ENCODE measurements at places on chromosomes 4 and X. TPM values are rescaled to one million over a fixed set of nuclear protein-coding genes. Genes with fewer than 3 reads are reported as not detected.

DNA sequence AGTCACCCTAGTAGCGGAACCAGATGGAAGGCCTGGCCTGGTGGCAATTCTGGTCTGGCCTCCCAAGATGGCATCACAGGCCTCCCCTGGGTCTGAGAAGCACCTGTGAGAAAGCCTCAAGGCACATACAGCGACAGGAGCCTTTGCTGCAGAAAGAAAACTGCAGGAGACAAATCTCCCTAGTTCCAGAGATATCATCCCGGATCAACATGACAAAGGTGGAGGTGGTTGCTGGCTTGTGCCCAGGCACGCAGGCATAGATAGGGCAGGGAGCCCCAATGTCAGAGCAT lies 93.6 kb downstream of the BCOR start:
- no peak for DNase-seq

GRCh38 chr4:15344041-15344440 lies 83.8 kb upstream of the C1QTNF7 start:
- no peak for DNase-seq

RHOH gene
- 1.8 TPM for total RNA-seq

DNA sequence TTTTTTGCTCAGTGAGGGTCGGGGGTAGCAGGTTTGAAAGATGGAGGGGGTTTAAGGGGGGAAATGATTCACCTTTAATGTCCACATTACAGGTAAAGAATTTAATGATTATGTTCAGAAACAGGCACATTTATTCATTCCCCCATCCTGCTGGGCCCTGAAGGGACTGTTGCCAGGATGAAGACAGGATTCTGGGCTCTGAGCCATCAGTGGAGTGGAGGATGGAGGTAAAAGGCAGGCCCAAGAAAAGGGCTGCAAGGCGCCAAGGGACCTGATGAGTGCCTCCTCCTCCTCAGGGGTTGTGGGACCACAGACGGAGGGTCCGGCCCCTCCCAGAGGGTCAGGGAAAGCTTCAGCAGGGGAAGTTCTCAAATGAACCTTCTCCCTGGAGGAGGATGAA lies 40.4 kb upstream of the PROM1 start:
- no peak for DNase-seq

- no peak for DNase-seq
Observed at GRCh38 chr4:176988226-176988625, 195.5 kb upstream of the VEGFC start.

CT45A2 gene
- total RNA-seq = not detected

GRCh38 chr4:119132306-119132705 lies 3.3 kb upstream of the MYOZ2 start:
- DNase-seq = no peak

GRCh38 chr4:42489095-42489494 lies 91.8 kb downstream of the SHISA3 start:
- DNase-seq = no peak

DNA sequence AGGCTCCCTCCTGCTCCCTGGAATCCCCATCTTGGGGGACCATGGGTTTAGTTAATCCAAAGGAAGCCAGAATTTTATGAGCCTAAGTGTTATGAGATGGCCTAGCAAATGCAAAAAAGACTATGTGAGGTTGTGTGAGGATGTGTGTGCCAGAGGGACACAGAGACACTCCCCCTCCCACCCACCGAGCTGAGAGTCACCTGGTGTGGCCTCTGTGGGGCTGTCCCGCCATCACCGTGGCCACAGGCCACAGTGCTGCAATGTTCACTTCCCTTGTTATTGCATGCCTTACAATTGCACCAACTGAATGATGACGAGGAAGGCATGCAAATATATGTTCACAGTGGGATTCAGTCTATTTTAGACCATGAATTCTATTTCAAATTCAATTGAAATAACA lies 601 bp upstream of the FGFBP2 start:
- no peak for DNase-seq

GRCh38 chr4:89489338-89489771 lies 181.8 kb upstream of the GPRIN3 start:
- DNase-seq = no peak

GRCh38 chr4:80201252-80202151 lies 4.2 kb downstream of the PRDM8 start:
- DNase-seq = no peak

NDP gene
- total RNA-seq = not detected

GRCh38 chr4:184816962-184817361 lies 8.8 kb downstream of the ACSL1 start:
- DNase-seq = no peak

DNA sequence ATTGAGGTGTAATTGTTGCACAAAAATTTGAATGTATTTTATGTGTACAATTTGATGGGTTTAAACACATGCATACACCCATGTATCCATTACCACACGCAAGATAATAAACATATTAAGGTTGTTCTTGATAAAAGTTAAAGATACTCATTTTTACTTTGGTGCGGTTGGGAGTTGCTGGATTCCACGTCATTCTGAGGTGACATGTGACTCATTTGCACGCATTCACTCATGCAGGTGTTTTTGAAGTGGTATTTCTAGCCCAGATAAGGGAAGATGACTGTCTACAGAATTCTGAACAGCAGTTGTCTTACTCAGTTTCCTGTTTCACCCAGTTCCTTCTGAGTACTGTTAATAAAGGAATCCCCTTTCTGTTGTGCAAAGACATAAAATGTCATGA lies 142.0 kb downstream of the RTL3 start:
- no peak for DNase-seq

DNA sequence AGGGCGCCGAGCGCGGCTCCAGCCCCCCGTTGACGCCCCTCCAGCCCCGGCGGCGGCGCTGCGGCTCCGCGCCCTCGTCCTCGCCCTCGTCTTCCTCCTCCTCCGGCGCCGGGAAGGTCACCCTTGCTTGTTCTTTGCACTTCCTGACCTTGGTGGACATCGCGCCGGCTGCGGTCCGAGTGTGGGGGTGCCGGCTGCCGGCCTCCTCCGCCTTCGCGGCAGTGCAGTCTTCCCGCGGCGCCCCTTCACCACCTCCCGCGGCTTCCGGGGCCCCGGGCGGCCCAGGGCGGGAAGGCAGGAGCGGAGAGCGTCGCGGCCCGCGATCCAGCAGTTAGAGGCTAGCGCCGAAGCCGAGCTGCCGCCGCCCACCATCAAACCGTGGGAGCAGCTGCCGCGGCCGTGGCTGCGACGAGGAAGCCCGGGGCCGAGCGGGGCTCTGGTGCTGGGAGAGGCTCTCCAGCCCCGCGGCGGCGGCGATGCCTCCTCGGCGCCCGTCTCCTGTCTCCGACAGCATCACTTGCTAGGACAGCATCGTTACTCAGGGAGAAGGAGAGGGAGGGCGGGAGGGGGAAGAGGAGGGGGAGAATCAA lies at the start of gene TRPC3:
TRPC3 (minus strand) TSS at position 540 of the 590 bp plus-strand sequence; CDS start at position 160, 380 bp downstream.
- DNase-seq = no peak

RASSF6 gene
- total RNA-seq = 10.2 TPM

DNA sequence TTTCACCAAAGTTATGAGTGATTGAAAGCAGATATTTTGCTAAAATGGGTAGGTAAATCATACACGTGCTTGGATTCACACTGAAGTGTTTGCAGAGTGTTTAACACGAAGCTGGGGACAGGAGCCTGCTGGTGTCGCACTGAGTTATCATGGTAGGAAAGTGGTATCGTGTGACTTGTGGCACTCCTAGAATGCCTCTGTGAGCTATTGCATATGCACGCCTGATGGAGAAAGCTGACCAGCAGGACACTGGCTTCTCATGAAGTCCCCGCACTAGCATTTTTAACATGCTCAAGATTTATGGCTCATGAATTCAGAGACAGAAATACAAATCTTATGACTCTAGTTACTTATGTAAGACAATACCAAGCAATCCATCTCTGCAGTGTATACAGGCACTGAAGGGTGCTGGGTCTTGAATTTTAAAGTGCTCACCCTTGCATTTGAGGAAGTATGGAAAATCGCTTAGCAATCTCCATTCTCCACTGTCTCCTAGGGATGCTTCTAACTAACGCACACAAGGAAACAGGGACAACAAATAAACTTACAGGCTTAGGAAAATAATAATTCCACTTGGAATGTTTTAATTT lies 19.8 kb downstream of the VCX3B start:
- DNase-seq = no peak

P2RY4 gene
- total RNA-seq = not detected

DNA sequence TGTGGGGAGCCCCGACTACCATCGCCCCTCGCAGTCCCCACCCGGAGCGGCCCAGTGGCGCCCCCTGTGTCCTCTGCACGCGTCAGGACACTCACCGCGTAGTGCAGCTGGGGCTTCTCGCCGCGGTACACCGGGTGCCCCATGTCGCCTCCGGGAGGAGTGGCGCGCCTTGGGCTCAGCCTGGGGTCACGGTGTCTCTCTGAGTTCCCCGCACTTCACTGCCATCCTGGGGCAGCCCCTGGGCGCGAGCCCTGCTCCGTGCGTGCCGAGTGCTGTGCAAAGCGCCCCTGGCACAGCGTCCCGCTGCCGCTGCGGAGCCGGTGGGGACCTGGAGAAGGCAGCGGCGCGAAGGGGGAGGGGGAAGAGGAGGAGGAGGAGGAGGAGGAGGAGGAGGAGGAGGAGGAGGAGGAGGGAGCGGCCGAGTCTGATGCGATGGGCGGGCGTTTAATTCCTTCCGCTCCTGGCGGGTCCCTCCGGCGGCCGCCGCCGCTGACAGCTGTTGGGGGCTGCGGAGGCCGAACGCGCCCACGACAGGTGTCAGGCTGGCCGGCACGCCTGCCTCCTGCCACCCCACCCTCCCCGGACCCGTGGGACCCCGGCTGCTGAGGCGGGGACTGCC lies 134.3 kb downstream of the AMELX start:
- peak; percentile 77 for DNase-seq

DNA sequence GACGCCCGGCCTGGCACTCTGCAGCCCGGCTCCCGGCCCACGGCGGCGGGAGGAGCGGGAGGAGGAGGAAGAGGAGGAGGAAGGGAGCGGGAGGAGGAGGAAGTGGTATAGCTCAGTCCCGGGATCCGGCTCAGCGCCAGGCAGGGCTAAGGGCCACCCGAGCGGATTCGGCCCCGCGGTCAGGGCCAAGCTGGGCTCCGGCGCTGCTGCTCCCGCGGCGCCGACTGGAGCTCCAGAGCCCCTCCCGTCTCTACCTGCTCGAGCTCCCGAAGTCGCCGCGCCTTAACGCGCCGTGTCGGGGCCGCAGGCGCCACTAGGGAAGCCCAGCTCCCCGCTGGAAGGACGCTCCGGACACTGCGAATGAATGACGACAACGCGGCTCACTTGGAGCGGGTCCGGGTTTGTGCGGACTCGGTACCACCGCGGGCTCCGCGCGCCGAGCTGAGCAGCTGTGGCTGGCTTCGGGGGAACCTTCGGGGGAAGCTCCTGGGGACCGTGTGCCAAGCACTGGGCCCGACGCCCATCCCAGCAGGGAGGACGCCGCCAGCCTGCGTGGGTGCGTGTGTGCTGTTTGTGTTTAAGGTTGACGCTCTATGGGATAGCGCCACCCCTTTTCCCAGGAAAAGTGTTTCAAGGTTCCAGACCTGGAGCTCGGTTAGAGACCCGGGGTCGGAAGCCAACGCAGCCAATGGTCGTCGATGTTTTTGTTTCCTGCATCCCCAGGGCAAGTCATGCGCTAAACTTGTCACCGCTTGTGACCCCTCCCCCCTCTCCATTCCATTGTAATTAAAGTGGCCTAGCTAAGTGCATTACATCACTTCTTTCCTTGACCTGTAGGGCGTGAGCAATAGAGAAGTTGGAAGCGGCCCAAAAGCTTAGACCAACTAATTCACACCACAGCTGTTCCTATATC lies at the start of gene TBC1D9:
TBC1D9 (minus strand) TSS at position 67 of the 913 bp plus-strand sequence. CDS start 340 bp downstream, outside the sequence.
- DNase-seq = peak; percentile 87

NSUN7 gene
- 6.5 TPM for total RNA-seq

DNA sequence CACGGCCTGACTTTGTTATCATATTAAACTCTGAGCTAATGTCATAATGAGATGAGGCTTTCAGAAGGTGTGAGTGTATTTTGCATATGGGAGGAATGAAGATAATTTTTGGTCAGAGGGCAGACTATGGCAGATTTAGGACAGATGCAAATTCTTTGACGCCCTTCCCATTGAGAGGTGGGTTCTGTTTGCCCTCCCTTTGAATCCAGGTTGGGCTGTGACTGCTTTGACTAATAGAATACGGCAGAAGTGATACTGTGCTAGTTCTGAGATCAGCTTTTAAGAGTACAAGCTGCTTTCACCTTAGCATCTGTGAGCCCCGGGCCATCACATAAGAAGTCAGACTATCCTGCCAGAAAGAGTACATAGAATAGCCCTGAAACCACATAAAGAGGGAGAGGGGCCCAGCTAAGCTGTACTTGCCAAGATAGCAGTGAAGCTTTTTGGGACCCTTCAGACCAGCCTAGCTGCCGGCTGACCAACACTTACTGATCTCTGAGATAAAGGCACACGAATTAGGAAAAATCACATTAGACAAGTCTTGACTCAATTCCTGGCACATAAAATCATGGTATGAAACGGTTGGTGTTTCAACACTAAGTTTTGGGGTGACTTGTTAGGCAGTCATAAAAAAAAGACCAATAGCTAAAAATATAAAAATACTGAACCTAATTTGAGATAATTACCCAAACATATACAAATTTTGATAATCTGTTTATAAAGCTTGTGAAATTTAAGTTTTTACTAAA lies 166.7 kb upstream of the SH3RF1 start:
- no peak for DNase-seq

MMRN1 gene
- 4.6 TPM for total RNA-seq

PCDH19 gene
- total RNA-seq = 0.35 TPM

GRCh38 chrX:24662352-24662751 lies 15.2 kb upstream of the PCYT1B start:
- DNase-seq = no peak

- no peak for DNase-seq
Observed at GRCh38 chr4:71595576-71596108, 188.2 kb downstream of the GC start.

DNA sequence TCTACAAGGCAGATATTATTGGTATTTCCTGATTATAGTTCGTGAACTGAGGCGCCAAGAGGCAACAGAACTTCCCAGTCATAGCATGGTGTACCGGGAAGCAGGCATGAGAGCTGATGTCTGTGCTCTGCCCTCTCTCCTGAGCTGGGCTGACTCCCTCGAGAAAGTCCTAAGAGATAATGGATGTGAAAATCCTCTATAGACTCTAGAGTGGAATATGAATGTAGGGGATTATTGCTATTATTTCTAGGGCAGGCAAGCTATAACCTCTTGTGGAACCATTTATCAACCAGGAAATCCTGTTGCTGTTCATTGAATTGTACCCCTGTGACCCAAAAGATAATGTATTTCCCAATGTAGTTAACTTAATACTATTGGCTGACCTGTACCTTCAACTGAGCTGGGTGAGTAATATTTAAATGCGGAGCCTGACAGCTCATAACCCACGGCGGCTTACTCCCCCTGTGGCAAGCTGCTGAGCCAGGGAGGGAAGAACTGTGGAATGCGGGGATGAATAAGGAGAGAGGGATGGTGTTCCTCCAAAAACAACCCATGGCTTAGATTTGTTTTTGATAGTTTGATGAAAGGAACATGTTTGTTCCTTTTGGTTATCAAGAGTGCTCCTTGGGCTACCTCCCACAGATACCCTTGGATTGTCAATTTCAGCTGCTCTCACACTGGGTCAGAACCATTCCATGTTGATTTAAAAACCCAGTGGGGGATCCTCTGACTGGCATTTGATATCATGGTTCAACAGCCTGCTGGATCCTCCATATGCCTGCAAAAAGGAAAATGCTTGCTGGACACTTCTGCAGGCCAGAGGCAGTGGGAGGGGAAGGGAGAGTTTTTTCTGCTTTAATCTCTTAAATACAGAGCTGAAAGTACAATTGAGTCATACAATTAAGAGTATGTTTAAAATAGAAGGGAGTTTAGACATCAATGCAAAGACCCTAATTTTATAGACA lies 339.0 kb upstream of the BOD1L1 start:
- no peak for DNase-seq
